ENCODE measurements at places on chromosomes 2 and 18. TPM values are rescaled to one million over a fixed set of nuclear protein-coding genes. Genes with fewer than 3 reads are reported as not detected.

DNA sequence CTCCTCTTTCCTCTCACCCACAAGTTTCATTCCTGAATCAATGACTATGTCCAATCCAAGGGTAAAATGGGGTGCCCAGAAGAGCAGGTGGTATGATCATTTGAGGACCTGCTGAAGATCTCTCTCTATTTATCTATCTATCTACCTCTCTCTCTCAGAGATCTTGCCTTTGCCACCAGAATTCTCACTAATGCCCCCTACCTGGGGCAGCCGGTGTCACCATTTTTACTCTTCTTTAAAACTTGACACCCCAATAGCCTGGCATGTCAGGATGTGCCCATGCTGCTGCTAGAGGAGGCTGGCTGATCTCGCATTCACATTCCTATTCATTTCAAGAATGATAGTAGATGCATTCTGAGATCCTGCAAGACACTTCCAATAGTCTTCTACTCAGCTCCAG, 24.3 kb upstream of the RPIA start:
- no peak for DNase-seq

GRCh38 chr2:66960161-66960560, 437.0 kb upstream of the ETAA1 start:
- DNase-seq, result no peak

The TAF4B gene
- 3.3 TPM for polyA plus RNA-seq

The LYG2 gene
- polyA plus RNA-seq, result 0.16 TPM

DNA sequence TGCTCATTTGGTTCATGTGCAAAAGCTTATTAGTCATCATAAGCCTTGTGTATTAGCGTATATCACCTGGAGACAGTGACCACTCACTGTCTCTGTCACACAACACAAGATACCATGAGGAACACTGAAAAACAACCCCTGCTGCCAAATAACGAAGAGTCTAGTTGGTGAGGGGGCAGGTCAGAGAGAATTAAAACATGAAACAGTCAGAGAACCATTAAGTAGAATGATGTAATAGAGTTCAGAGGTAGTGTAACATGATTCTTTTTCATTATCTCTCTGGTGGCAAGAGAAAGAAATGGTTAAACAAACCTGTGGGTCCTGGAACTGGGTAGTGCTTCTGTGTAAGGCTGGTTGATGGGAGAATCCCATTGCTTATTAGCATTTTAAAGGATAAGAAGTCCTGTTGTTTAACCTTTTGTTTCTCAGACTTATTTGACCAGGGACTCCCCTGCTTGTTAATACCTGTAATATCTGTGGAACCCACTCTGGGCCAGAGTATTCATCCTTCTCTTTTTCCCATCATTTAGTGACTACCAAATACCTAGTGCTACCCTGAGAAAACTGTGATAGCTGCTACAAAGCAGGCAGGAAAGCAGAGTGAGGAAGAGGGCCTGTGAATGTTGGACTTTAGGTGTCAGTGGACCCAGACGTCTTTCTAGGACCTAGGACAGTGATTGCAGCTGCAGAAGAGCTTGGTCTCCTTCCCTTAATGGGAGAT, 38.0 kb downstream of the PTRHD1 start:
- no peak for DNase-seq

DNA sequence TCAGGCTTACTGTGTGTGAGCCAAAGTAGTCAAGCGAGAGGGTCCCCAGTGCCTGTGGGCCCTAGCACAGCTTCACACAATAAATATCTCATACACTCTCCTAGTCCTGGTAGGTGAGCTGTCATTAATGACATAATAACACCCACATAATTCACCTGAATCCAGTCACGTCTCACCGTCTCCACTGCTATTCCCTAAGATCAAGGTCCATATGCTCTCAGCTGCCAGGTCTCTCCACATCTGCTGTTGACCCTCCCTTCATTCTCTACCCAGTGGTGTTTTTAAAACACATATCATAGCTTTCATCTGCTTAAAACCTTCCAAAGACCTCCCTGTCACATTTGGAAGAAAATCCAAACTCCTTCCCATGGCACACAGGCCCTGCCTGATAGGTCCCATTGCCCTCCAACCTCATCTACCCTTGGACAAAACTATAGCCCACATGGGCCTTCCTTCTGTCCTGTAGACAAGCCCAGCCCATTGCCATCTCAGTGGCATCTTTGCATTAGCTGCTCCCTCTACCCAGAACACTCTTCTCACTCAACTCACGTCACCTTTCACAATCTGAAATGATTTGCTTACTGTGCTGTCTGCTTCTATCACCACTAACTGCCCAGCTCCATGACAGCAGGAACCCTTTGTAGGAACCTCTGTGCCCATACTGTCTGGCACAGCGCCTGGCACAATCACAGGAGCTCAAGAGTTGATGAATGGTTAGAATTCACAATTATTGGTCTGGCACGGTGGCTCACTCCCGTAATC, 7.5 kb downstream of the KCNG3 start:
- peak; percentile 73 for DNase-seq

The ALLC gene
- not detected for polyA plus RNA-seq

- DNase-seq, result no peak
Observed at GRCh38 chr2:165876712-165877111, 76.9 kb downstream of the TTC21B start.

DNA sequence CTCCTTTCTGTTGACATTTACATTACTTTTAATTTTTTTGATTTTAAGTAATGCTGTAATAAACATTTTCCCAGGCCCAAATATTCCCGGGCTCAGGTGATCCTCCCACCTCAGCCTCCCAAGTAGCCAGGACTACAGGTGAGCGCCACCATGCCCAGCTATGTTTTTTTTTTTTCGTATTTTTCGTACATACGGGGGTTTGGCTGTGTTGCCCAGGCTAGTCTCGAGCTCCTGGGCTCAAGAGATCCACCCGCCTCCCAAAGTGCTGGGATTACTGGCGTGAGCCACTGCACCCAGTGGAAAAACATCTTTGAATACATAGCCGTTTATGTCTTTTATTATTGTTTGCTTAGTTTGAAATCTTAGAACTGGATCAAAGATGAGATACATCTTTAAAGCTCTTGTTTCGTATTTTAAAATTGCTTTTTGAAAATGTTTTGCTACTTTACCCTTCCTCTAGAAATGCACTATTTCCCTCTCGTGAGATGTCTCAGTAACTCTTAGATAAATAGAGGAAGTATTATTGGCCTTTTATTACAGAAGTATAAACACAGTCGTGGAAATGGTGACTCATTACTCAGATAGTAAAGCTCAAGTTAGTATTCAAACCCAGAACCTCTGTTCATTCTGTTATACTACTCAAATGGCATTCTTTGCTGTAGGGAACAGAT, 2.4 kb downstream of the SMCHD1 start:
- peak; percentile 83 for DNase-seq

DNA sequence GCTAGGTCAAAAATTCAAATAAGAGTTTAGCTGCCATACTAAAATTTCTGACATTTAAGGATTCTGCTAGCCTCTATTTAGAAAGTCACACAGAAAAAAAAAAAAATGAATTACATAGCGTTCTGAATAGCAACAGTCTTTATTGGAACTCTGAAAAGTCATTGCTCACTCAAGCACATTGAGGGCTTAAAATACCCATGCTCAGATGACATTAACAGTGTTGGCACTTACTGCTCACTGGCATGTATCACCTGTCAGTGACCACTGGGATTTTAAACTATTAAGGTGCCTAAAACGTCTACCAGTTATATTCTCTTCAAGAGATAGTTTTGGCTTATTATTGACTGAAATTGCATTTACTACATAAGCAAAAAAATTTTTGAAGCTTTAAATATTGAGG, 468.0 kb upstream of the SPHKAP start:
- DNase-seq, result no peak

GRCh38 chr18:55275039-55275901, 312.7 kb downstream of the TCF4 start:
- no peak for DNase-seq

- no peak for DNase-seq
Observed at GRCh38 chr2:37390777-37391176, 46.3 kb downstream of the QPCT start.

DNA sequence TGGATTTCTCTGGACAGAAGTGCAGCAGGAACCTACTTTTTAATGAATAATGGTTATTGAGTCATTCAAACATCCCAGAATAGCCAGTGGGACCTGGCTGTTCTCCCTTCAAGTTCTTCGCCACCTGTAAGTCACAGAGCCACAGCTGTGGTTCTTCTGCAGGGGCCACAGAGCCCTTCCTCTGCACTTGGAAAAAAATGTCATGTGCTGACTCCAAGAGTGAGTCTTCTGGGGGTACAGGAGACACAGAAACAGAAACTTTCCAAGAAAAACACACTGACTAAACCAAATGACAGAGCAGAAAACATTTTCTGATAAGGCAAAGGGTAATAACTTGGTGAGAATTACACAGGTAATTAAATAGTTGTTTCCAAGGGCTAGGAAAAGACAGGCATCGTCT, 68.7 kb upstream of the FN1 start:
- peak; percentile 47 for DNase-seq

The HNMT gene
- 71.1 TPM for polyA plus RNA-seq

The ACTG2 gene
- 913 TPM for polyA plus RNA-seq

DNA sequence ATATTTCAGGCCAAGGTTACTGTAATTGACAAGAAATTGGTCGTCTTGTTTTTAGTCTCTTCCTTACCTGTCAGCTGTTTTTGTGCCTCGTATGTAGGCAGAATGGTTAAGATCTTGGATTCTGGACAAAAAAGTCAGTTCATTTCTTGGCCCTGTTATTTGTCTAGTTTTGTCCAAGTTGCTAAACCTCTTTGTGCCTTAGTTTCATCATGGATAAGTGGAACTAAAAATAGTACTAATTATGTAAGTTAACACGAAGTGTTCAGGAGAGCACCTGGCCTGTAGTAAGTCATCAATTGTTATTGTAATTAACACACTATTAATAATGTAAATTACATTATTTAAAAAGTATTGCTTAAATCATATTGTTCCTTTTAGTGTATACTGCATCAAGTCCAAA, 148.0 kb downstream of the PARD3B start:
- no peak for DNase-seq

- DNase-seq, result peak; percentile 35
Observed at GRCh38 chr2:86249579-86250391, 50.5 kb downstream of the MRPL35 start.

The SPC25 gene
- polyA plus RNA-seq, result 7.4 TPM

- DNase-seq, result no peak
Observed at GRCh38 chr2:185780890-185781289, 42.3 kb downstream of the FSIP2 start.

DNA sequence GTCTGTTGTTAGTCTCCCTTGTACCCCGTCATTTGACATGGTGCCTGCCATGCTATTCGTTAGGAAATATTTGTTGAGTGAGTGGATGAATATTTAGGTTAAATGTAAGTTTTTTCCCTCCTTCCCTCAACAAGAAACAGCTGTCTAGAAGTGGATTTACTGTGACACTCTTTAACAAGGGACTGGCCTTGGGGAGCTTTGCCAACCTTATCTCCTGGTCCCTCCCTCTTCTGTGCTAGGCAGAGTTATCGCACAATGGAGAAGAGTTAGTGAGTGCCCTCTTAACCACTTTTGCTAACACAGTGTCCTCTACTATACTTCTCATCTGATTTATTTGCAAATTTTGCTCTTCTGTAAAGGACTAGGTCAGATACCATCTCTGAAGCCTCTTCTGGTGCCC, 61.2 kb downstream of the DIS3L2 start:
- DNase-seq, result no peak

GRCh38 chr2:199955007-199955338, 318 bp downstream of the TYW5 start:
- no peak for DNase-seq

DNA sequence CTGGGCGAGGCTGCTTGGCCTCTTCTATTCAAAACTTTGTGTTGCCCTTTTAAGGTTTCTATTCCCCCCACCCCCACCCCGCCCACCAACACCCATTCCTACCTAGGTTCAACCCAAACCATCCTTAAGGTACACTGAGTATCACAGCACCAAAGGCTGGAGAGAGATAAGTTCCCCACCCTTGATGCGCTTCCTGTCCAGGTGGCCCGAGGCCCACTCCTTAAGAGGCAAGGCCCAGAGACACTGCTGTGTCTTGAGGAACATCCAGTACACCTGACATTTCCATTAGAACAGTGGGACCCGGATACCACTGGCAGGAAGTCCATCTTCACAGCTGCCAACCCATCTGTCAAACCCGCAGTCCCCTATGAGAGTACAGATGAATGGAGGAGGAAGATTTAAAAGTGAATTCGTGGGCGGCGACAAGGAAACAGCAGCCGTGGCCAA, 277 bp upstream of the INPP1 start:
- no peak for DNase-seq
